Stimulated activated CD4-positive, alpha-beta T cell treated with anti-CD3 and anti-CD28 coated beads, Interleukin-2, amount 100 ng/mL, for 24 hours (primary cell): ENCODE measurements at places on chromosomes 3 and 15.
A peak's percentile ranks its signal among the peaks of the same experiment; 100 is the strongest.

GRCh38 chr3:57727106-57727505, 29.0 kb upstream of the SLMAP start:
- DNase-seq = no peak

- DNase-seq = no peak
Measured at GRCh38 chr3:39933986-39934693, 124.7 kb downstream of the MYRIP start.

DNA sequence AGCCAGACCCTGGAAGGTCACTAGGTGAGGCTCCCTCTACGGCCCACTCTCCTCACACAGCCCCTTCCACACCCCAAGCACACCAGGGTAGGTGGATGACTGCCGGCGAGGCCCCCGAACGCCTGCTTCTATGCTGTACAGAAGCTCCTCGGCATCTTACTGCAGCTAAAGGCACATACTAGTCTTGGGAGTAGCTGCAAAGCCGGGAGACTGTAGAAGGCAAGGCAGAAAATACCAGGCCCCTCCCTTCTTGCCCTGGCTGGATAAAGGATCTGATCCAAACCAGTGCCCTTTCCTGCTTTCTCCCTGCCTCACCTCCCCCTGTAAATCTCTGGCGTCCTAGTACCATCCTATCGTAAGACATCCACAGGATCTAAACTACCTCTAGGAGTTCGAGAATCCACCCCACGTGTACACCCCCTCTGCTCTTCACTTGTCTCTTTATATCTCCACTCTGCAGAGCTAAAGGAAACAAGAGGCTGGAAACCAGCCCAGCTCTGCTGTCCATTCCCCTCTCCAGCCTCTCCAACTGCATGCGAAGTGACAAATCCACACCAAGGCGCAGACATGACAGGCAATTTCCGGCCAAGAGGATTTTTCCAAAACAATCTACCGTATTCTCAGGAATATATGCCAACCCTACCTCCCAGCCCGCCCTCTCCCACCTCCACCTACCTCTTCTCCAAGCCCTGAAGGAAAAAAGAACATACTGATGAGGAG, 11.8 kb downstream of the TNK2 start:
- no peak for DNase-seq

- DNase-seq = no peak
Measured at GRCh38 chr3:107963581-107963980, 127.2 kb downstream of the CD47 start.

- DNase-seq = no peak
Measured at GRCh38 chr3:122803977-122804376, 9.1 kb downstream of the SLC49A4 start.

DNA sequence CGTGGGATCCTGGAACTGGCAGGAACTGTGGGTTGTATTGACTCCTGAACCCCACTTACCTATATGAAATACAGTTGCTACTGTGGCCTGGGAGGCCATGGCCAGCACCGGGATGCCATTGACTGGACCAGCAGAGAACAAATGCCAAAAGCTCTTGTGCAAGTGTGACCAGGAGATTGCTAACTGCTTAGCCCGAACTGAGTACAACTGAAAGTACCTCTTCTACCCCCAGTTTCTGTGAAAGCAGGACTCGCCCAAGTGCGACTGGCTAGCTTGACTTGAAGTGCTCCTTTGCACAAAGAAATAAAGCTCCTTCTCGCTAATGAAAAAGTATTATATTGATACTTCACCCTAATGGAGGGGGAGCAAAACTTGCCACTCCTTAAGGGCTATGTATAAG, 101.3 kb upstream of the ATP11B start:
- DNase-seq = no peak

GRCh38 chr3:122004991-122005565, 17.0 kb downstream of the ILDR1 start:
- DNase-seq = peak; percentile 35

DNA sequence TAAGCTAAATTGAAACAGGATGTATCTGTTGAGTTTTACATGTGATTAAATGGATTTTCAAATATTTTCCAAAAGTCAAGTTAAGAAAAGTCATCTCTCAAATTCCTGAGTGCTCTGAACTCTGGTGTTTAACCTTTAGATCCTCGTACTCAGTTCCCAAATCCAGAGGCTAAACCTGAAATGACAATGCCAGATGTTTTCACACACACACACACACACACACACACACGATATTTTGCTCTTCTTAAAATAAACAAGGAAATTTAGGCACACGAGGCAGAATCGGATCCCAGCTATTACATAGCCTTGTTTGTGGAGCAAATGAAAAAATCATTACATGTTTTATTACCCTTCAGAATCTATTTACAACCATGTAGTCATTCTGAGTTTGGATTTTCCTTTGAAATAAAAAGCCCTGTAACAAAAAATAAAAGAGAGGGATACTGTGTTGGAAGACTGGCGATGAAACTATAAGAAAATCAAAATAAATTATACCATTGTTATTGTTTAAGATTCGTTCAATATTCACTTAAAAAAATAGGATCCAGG, 20.6 kb upstream of the UBE2E1 start:
- DNase-seq = no peak

DNA sequence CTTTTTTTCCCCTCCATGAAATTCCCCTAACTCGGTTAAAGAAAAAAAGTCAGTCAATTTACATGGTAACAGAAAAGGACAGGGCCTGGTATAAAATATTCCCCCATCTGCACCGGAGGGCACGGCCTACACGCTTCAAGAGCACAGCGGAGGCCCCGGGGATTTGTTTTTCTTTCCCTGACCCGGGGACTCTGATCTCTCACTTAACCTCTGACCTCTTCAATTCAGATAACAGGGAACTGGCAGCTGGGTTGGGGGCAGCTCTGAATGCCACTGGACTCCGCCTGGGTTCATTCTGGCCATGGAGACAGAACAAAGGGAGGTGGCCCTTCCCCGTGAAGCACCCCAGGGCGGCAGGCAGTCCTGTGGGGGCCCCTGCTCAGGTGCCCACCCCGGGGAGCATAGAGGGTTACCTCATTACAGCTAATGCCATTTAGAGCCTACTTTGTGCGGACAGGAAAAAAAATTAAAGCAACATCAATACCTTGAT, 257.5 kb downstream of the SHQ1 start:
- DNase-seq = no peak

- no peak for DNase-seq
Measured at GRCh38 chr15:32910839-32911238, 193.0 kb downstream of the GREM1 start.

GRCh38 chr3:25287291-25287884, 140.7 kb upstream of the RARB start:
- DNase-seq = no peak

GRCh38 chr3:116441652-116442051, 3.6 kb downstream of the LSAMP start:
- DNase-seq = no peak

GRCh38 chr15:67515557-67515956, 5.4 kb upstream of the C15orf61 start:
- DNase-seq = no peak

DNA sequence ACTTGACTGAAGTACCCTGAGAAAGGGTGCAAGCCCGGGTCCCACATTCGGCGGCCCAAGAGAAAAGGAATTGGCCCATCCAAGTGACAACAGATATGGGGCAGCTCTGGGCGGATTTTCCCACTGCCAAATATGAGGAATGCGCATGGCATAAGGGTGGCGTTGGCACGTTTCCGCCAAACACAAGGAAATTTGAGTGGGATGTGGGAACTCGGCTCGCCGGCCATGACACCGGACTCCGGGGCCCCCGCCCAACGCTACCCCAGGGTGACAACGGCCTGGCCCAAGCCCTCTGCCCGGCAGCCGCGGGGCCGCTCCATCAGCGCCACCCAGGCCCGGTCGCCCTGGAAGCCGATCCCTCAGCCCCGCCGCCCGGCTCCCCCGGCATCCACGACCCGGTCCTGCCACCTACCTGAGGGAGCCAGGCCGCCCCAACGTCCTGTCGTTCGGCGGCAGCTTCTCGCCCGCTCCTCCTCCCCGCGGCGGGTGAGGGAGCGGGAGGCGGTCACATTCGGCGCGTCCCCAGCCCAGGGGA, 449 bp downstream of the RAF1 start:
- DNase-seq = peak; percentile 53

- no peak for DNase-seq
Measured at GRCh38 chr3:169348276-169348675, 315.2 kb downstream of the MECOM start.

GRCh38 chr3:186452517-186452916, 90.5 kb upstream of the DGKG start:
- no peak for DNase-seq
